ENCODE measurements at places on chromosomes 11 and 22.

GRCh38 chr22:44755956-44756361 is 3.6 kb downstream of the ARHGAP8 start:
- DNase-seq, result no peak

GRCh38 chr11:12675951-12676711 is 1.9 kb downstream of the TEAD1 start:
- no peak for DNase-seq

- DNase-seq, result no peak
These were observed 10.0 kb downstream of the WNT7B start for GRCh38 chr22:45966895-45967365.

GRCh38 chr11:10592331-10592730 is 23.9 kb upstream of the LYVE1 start:
- DNase-seq, result no peak

DNA sequence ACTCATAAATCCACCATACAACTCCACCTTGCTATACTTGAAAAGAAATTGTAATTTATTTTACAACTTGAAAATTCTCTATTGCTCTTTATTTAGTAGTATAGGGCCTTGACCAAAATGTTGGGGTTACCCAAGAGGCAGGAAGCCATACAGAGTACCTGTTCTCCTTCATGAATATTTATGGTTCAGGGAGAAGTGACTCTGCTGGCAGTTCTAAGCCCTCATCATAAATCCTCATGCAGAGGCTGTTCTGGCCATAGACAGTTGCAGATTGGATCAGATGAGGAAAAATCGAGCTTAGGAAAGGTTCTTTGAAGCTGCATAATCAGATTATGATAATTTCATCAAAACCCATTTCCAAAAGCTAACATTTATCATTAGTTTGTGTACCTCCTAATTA is 449.4 kb upstream of the TENM4 start:
- no peak for DNase-seq

DNA sequence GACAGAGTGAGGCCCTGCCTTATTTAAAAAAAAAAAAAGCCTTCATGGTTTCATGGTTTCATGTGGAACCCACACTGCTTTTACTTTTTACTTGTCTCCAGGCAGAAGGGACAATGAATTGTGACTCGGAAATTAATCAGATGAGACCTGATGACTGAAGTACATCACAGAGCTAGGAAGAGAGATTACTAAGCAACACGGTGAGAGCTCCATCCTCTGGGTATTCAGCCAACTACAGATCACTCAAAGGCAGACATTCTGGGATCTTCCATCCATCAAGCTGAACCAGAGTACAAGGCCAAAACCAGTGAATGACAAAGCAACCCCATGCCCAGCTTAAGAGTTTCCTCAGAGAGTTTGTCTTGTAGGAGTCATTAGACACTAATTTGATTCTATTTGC is 433.2 kb downstream of the SOX6 start:
- no peak for DNase-seq

DNA sequence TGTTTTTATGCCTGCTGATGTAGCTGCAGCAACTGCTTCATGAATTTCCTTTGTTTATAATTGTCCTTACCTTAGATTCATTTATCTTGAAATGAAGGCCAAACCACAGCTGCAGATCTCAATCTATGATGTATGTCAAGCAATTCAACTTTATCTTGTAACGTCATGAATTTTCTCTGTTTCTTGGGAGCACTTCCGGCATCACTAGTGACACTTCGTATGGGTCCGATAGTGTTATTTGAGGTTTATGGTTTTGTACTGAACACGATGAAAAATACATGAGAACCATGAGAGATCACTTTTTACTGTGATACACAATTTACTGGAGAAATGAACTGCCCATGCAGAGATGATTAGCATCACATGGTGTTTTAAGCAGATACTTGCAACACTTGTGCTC is 98.5 kb downstream of the CSTPP1 start:
- DNase-seq, result no peak

- DNase-seq, result no peak
These were observed 23.4 kb upstream of the CLMP start for GRCh38 chr11:123218451-123218850.

- no peak for DNase-seq
These were observed 38.8 kb upstream of the PHF21A start for GRCh38 chr11:46160100-46160499.

DNA sequence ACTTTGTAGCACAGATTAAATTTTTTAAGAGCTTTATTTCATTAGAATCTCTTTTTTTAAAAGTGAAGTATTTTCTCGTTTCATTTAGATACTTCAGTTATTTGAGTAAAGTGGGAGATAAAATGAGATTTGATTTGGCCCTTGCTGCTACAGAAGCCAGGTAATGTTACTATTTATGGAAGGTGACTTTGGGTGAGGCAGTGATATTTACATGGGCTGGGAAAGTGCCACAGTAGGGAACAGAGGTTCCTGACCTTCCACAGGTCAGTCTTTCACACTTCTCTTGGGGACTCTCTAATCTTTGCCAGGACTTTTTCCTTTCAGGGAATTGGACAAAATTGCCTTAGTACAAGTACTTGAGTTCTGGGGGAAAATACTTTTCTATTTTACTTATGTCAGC is 20.4 kb downstream of the CTR9 start:
- no peak for DNase-seq

- no peak for DNase-seq
These were observed 6.8 kb downstream of the CCDC86 start for GRCh38 chr11:60848714-60849151.
